ENCODE measurements at places on chromosomes 5 and 9. TPM values are rescaled to one million over a fixed set of nuclear protein-coding genes. Genes with fewer than 3 reads are reported as not detected.

DNA sequence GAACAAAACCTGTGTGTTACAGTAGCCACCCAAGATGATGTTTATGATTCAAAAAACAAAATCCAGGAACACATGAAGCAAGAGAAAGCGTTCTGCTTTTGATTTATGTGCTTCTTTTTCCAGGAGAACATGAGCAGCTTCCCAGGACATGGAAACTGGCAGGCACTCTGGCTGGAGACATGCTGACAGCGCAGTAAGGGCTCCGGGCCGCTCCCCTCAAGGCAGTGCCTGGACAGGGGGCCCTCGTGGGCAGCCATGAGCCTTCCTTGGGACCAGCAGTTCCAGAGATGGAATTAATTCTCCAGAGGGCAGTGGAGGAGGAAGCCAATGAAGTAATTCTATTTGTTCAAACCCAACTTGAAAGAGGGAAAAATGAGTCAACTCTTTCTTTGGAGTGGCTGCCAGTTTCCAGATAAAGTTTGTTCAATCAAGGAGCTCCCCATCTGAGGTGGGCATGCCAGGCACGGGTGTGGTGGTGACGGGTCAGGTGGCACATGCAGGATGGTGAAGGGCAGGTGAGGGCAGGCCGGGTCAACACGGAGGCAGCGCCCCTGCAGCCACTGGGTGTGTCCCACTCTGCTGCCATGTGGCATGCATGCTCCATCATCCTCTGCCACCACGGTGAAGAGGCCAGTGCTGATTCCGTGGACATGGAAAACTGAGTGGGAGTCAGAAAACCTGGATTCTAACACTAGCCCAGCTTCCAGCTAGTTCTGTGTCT, 83.8 kb downstream of the OTULIN start:
- DNase-seq = no peak
- no peak overlapping the region for H3K4me3 ChIP-seq
- no peak overlapping the region for H3K27ac ChIP-seq
- H3K4me1 ChIP-seq = peaks cover 9% of the 10 kb centered on the region
- H3K27me3 ChIP-seq = no peaks in the 10 kb centered on the region
- no peaks in the 10 kb centered on the region for H3K36me3 ChIP-seq

- no peak overlapping the region for H3K27ac ChIP-seq
- no peaks in the 10 kb centered on the region for H3K27me3 ChIP-seq
- no peak for DNase-seq
- H3K36me3 ChIP-seq = no peaks in the 10 kb centered on the region
- H3K4me3 ChIP-seq = no peak overlapping the region
Measured at GRCh38 chr5:166073901-166074581, 2217.4 kb upstream of the WWC1 start.

- H3K4me3 ChIP-seq = no peak within 1 kb of the TSS
- DNase-seq = no peak
- H3K36me3 ChIP-seq = no peaks in the 10 kb centered on the region
Measured at GRCh38 chr9:135561391-135562234, at the start of gene PAEP. TSS of gene PAEP (plus strand) at chr9:135561756.

- peak overlapping the region; percentile 2 for H3K27ac ChIP-seq
- H3K4me1 ChIP-seq = peaks cover 28% of the 10 kb centered on the region
- no peaks in the 10 kb centered on the region for H3K36me3 ChIP-seq
Measured at GRCh38 chr5:149616727-149617285, 35.5 kb downstream of the ARHGEF37 start.

GRCh38 chr9:134247918-134248631, 78.2 kb upstream of the RXRA start:
- H3K4me3 ChIP-seq = no peak overlapping the region
- H3K27me3 ChIP-seq = peaks cover 3% of the 10 kb centered on the region
- peaks cover 44% of the 10 kb centered on the region for H3K4me1 ChIP-seq
- no peak overlapping the region for H3K27ac ChIP-seq
- no peaks in the 10 kb centered on the region for H3K36me3 ChIP-seq

DNA sequence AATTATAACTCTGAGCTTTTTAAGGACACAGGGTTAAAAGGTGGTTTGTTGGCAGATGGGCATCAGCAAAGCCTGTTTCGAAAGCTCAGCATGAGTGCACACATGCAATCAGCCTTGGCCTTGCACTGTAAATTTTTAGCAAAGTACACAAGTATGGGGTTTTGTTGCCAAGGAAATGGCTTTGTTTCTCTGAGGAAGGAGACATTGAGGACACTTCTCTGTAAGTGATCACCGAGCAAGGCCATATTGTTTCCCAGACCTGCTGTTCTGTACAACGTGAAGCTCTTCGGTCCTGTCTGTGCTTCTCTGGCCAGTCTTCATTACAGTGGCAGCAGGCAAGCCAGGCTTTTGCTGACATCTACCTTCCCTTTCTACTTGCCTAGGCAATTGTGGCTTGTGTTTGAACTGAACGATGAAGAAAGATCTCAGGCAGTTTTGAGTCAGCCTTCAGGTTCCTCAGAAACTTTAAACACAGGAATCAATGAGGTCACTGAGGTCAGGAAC, 27.9 kb upstream of the GLRX start:
- H3K4me1 ChIP-seq = no peaks in the 10 kb centered on the region
- H3K27ac ChIP-seq = no peak overlapping the region
- no peaks in the 10 kb centered on the region for H3K36me3 ChIP-seq
- no peak for DNase-seq
- no peaks in the 10 kb centered on the region for H3K27me3 ChIP-seq
- H3K4me3 ChIP-seq = no peak overlapping the region

TRAF1 gene
- total RNA-seq = 12.2 TPM

CYSRT1 gene
- total RNA-seq = 0.32 TPM

DNA sequence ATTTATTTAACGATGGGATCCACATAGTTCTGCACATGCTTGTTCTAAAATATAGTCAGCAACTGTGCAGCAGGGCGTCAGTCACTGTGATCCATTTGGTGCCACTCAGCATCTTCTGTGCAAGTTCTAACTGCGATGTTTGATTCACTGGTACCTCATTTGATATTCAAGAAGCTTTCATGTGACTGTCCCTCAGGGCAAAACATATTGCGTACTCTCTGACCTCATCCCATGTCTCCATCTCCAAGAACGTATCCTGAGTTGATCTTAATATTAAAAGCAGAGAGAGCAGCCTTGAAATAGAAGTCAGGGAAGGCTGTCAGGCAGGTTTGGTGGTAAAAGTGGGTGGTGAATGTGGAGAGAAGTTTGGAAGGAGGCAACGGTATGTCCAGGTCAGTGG, 116.5 kb upstream of the ATP10B start:
- no peak overlapping the region for H3K4me3 ChIP-seq
- no peak overlapping the region for H3K27ac ChIP-seq
- H3K27me3 ChIP-seq = no peaks in the 10 kb centered on the region
- H3K36me3 ChIP-seq = no peaks in the 10 kb centered on the region
- H3K4me1 ChIP-seq = no peaks in the 10 kb centered on the region

SLC6A18 gene
- total RNA-seq = not detected

GRCh38 chr5:15741591-15741990, 241.6 kb downstream of the FBXL7 start:
- no peak for DNase-seq
- H3K27ac ChIP-seq = no peak overlapping the region
- H3K4me1 ChIP-seq = no peaks in the 10 kb centered on the region
- no peak overlapping the region for H3K4me3 ChIP-seq
- no peaks in the 10 kb centered on the region for H3K36me3 ChIP-seq

DNA sequence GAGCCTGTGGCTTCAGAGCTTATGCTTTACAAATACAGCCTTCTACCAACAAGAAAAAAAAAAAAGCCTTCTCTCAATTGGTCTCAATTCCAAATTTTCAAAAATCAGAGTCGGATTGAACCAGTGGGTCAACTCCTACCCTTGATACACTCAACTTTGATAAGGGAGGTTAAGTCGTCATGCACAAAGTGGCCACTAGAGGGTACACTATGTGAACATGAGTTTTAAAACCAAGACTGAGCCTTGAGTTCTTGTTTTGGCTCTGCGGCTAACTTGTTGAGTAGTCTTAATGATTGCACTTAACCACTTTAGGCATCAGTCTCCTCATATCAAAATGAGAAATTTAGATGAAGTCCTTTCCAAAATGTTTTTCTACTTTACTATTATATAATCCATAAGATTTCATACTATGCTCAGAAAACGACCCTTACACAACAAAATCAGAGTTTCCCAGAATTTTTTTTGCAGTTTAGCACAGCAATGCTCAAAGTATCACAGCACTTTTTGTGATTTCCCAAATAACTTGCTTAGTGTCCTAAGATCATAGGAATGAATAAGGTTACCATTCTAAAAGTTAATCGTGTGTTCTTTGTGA, 92.9 kb upstream of the MTAP start:
- no peaks in the 10 kb centered on the region for H3K4me1 ChIP-seq
- DNase-seq = peak; percentile 56
- no peaks in the 10 kb centered on the region for H3K36me3 ChIP-seq
- H3K27me3 ChIP-seq = no peaks in the 10 kb centered on the region
- no peak overlapping the region for H3K4me3 ChIP-seq

OR13J1 gene
- not detected for total RNA-seq

DNA sequence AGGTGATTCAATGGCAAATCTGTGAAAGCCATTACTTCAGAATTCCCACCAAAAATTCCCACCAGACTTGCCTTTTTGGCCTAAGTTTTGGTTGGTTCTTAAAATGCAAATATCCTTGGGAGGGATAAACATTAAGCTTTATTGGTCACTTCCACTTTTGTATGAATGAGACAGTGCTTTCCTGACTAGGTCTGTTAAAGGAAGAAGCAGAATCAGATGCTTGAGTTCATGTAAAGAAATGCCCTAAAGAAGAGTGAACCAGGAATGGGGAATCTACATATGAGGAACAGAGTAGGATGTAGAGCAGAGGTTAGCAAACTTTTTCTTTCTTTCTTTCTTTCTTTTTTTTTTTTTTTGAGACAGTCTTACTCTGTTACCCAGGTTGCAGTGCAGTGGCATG, 129.3 kb downstream of the GCNT1 start:
- H3K4me3 ChIP-seq = no peak overlapping the region
- H3K27me3 ChIP-seq = no peaks in the 10 kb centered on the region
- H3K36me3 ChIP-seq = no peaks in the 10 kb centered on the region

FOXD4L3 gene
- total RNA-seq = 0.22 TPM

- H3K4me1 ChIP-seq = peaks cover 12% of the 10 kb centered on the region
- DNase-seq = no peak
- H3K36me3 ChIP-seq = no peaks in the 10 kb centered on the region
- H3K27me3 ChIP-seq = no peaks in the 10 kb centered on the region
- H3K27ac ChIP-seq = peak overlapping the region; percentile 55
Measured at GRCh38 chr5:65482296-65482735, 596 bp upstream of the ADAMTS6 start.

DNA sequence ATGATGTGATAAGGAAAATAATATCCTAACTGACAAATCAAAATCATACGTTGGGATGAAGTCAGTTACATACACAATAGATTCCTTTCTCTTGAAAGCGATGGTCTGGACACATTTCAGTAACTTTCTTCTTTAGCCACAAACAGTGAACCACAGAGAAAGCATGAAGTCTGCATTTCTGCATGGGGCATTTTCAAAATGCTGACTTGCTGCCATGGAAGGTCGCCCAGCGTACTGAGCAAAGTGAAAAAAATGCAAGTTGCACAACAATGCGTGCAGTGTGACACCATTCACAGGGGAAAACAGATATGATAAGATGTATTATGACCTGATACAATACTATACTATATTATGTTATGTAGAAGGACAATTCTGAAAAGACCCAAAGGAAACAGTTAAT, 146.3 kb downstream of the SNX18 start:
- no peak overlapping the region for H3K27ac ChIP-seq
- no peak overlapping the region for H3K4me3 ChIP-seq
- H3K36me3 ChIP-seq = no peaks in the 10 kb centered on the region
- H3K4me1 ChIP-seq = peaks cover 4% of the 10 kb centered on the region
- DNase-seq = no peak

DNA sequence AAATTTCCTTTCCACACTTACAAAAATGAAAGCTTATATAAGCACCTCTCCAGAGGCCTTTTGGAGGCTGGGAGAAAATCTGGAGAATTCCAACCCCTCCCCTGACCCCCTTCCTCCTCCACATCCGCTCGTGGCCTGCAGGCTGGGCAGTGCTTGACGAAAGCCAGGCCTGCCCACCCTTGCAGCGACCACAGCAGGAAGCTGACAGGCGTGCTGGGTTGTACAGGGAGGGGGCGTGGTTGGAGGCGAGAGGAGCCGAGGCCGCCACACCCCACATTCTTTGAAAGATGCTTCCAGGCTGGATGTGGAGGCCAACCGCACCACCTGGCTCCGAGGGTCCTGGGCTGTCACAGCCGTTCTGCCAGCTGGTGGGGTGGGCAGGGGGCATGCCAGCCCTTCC, 47.8 kb upstream of the IER5L start:
- no peak overlapping the region for H3K27ac ChIP-seq
- H3K4me1 ChIP-seq = no peaks in the 10 kb centered on the region
- no peak overlapping the region for H3K4me3 ChIP-seq
- no peaks in the 10 kb centered on the region for H3K36me3 ChIP-seq
- H3K27me3 ChIP-seq = no peaks in the 10 kb centered on the region

GRCh38 chr9:37663926-37664325, 13.2 kb downstream of the FRMPD1 start:
- no peaks in the 10 kb centered on the region for H3K4me1 ChIP-seq
- no peak overlapping the region for H3K4me3 ChIP-seq
- no peaks in the 10 kb centered on the region for H3K36me3 ChIP-seq
- H3K27me3 ChIP-seq = peaks cover 6% of the 10 kb centered on the region
- H3K27ac ChIP-seq = no peak overlapping the region

- H3K4me1 ChIP-seq = no peaks in the 10 kb centered on the region
- no peaks in the 10 kb centered on the region for H3K27me3 ChIP-seq
- H3K27ac ChIP-seq = no peak overlapping the region
- no peaks in the 10 kb centered on the region for H3K36me3 ChIP-seq
Measured at GRCh38 chr9:121450241-121450640, 49.4 kb downstream of the GGTA1 start.

DNA sequence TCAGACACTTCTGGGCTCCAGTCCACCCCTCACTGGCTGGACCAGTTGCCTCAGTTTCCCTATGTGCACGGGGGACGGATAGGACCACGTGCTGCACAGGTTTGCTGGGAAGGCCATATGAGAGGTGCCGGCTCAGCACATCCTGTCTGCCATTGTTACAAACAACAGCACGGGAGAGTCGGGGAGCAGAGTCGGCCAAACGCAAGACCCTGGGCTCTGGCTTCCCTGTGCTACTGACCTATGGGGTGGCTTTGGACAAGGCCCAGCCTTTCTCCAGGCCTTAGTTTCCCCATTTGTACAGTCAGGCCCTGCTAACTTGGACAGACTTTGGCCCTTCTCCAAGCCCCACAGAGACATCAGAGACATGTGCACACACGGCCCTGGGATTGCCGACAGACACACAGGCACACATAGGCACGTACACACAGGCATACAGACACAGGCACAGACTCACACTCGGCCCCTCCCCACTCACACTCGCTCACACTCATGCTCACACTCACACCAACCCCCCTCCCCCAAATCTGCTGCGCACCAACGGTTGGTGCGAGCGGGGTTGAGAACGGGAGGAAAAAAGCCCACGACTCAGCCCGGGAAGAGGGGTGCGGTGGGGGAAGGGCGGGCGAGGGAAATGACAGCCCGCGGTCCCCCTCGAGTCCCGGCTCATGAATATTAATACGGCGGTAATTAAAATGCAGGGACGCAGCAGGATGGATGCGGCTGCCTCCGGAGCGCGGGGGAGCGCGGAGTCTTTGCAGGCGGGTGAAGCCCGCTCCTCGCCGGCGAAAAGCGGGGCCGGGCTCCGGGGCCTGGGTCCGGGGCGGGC, 133.0 kb downstream of the C9orf50 start:
- H3K27ac ChIP-seq = peak overlapping the region; percentile 63
- no peaks in the 10 kb centered on the region for H3K27me3 ChIP-seq
- H3K36me3 ChIP-seq = no peaks in the 10 kb centered on the region

B4GALT1 gene
- total RNA-seq = 197 TPM
